ENCODE measurements at places on chromosomes 11 and 22.

DNA sequence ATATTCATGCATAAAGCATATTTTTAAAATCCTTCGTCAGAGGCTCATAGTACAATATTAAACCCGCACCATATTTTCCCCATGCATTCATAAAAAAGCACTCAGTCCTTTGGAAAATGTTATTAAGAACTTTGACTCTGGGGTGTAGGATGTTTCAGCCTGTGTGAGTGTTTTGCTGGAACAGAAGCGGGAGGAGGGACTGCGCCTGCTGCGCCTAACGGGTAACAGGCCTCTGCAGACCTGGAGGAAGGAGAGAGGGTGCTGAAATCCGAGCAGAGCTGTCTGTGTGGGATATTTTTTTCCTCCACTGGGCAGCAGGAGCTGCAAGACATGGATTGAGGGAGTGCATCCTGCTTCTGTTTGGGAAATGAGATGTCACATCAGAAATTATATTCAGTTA is 483.0 kb downstream of the BRD1 start:
- no peak for DNase-seq

DNA sequence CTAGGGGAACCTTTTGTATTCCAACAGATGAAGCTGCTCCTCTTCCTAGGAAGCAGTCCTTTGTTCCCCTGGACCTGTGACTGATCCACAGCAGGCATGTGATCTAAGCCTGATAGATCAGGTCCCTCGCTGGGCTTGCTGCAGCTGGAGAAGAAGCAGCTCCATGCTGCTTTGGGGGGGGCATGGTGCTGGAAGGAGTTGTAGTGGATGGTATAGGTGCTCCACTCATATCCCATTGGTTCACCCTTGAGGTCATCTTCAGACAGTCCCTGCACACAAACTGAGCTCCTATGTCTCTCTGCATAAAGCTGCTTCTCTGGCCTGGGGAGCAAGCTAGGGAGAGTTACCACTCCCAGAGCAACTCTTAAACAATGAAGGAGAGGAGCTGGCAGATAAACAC is 9.5 kb upstream of the RIC3 start:
- DNase-seq: no peak

GRCh38 chr22:23874871-23875270 is 17.2 kb downstream of the SLC2A11 start:
- DNase-seq: peak; percentile 22

DNA sequence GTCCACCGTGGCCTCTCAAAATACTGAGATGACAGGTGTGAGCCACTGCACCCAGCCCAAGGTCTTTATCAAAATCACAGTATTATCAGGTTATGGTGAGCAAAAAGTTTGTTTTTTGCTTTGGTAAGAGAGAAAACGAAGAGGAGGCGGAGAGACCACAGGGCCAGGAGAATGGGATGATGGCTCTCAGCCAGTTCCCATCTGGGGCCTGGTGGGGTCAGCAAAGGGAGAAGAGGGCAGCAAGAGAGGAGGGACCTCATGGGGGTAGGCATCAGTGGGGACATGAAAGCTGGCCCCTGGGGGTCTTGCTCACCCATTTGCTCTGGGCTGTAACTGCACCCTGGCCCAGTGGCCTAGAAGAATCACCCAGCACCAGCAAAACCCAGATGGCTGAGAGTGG is 190.2 kb downstream of the SHANK2 start:
- DNase-seq: no peak

DNA sequence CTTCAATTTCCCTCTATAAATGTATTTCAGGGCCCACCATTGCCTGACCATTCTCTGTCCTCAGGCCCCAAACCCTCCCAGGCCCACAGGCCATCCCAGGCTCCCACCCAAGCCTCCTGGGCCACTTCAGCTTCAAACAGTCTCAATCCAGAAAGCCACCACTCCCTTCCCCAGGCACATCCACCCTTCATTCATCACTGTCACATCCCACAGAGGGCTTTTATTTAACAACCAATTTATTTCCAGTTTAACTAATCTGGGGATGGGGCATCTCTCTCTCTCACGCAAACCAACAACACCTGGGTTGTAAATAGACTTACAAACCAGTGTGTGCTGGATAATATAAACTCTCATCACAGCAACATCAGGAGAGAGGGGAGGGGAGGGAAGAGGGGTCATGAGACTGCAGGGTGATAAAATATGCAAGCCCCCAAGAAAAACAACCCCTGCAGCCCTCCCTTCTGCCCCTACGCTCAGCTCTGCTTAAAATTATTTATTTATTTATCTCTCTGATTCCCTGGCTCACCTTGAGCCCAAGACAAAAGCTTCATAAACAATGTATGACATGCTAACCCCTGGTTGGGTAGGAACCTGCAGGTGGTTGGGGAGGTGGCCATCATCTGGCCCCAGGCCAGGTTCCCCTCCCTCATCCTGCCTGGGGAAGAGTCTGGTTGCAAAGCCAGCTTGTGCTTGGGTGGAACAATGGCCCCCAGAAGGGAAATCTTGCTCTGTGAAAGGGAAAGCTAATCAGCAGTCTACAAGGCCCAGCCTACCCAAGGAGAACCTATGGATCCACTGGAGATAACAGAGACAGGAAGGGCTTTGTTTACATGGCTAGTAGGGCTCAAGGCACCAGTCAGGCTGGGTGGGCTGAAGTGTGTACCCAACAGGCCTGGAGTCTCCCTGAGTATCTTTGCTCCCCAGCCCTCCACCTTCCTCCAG is 359.2 kb downstream of the BUD13 start:
- DNase-seq: no peak

DNA sequence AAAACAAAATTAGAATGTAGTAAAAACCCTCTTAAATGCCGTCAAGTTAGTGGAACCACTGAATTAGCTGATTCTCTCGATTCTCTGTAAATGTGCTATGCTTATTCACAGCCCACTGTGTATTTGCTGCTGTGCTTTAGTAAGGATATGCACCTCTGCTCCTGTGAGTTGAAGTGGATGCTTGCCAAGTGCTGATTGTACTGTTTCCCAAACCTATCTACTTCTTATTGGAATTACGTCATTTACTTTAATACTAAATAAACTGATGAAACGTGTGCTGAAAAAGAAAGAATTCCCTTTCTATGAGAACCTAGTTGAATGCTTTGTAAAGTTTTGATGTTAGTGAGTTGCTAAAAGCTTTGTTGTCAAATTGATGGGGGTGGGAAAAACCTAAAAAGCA is 158.4 kb downstream of the LRRC4C start:
- DNase-seq: peak; percentile 55

DNA sequence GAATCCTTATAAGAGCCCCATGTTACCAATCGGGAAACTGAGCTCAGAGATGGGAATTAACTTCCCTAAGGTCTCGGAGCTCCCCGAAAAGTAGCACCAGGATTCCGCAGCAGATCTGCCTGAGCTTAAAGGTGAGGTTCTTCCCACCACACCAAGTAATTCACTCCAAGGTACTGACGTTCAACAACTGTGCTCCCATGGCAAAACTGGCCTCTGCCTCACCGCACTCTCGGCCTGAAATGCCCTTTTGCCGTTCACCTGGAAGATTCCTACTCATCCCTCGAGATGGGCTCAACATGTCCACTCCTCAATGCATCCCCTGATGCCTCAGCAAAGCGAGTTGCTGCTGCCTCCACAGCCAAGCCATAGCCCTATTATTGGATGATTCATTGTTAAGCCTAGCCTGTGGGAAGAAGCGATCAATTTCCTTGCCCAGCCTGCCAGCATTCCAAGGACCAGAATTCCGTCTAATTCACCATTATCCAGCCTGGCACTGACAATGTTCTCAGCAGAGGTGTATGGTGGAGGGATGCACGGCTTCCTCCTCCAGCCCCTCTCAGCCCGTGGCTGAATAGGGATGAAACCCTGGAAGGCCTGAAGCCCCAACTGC is 4.2 kb downstream of the PLAAT3 start:
- DNase-seq: no peak

DNA sequence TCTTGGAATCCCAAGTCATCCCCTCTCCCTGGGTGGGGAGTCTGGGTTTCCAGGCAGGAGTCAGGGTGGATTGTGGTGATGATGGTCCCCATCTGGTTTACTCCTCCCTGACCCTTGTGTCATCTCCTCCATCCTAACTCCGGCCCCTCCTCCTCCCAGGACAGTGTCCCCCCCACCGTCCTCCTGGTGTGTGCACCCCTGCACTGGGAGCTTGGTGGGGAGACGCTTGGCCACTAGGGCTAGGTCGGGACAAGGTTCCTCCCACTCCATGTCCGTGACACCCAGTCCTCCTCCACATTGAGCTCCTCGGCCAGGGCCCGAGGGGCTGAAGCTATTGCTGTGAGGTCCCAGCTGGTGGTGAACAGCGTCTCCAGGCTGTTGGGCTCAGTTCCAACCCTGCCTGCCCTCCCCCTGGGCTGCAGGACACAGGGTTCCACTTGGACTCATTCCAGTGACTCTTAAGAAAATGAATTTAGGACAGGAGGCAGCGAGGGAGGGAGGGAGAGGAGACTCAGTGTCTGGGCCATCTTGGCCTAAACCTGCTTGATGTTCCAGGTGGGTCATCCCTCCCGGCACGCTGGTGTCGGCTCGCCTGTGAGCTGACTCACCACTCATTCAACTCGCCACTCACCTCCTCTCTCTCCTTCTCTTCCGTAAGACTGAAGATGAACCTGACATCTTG is 433.2 kb downstream of the TBC1D22A start:
- no peak for DNase-seq

GRCh38 chr11:67418476-67419281 is 3.2 kb downstream of the CARNS1 start:
- DNase-seq: no peak

DNA sequence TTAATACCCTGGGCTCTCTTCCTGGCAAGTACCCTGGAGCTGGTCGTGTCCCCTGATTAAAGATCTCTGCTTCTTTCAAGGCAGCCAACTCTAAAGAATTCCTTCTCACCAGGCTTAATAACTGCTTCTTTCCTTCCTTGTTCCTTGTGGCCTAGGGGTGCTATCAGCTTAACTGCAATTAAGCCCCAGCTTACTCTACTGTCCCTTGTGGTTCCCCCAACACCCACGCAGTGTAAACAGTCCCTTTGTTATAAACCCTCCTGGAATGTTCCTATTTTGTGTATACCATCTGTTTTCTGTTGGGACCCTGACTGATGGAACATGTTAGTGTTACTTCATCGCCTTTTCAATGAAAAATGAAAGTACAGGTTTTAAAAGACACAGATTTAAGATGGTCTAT is 126.4 kb upstream of the KIRREL3 start:
- no peak for DNase-seq

DNA sequence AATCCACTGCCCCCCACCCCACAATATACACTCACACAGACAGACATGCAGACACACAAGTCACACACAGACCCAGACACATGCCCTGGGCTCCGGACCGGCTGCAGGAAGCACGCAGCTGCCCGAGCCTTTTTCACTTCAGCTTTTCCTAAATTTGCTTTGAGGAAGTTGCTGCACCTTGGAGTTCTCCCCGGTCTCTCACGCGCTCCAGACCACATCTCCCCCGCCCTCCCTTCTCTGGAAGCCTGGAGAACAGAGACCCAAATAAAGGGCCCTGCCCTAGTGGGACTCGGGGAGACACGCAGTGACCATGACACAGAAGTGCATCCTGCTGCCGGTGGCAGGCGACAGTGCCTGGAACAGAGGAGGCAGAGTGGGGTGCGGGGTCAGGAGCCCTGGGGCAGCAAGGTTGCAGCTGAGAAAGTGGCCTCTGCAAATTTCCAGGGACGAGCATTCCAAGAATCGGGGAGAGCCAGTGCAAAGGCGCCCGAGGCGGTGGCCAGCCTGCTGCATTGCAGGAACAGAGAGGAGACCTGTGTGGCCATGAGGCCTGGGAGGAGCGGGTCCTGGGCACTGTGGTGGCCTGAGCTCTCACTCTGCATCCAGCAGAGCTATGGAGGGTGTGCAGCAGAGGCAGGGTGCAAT is 19.1 kb downstream of the RPL3 start:
- no peak for DNase-seq

GRCh38 chr11:128580612-128581011 is 6.7 kb downstream of the ETS1 start:
- no peak for DNase-seq

GRCh38 chr11:66725647-66726046 is 3.4 kb downstream of the SPTBN2 start:
- DNase-seq: peak; percentile 71

DNA sequence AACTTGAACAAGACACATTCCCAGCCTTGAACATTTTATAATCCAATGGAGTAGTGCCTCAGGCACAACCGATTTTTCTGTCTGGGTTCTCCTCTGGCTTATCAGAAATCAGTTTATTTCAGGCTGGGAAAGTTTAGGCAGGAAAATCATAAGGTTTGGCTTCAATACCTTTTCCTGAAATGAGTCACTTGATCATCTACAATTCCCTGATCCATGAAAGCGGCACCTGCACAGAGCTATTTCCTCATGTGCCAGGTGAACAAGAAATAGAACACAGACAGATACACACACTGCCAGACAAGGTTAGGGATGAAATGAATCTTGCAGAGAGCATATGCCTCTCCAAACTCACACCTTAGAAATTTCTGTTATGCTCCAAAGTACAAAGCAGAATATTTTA is 106.7 kb upstream of the OR9G4 start:
- DNase-seq: no peak

- peak; percentile 85 for DNase-seq
These were observed 66.4 kb downstream of the UBASH3B start for GRCh38 chr11:122721964-122722266.

GRCh38 chr11:61134801-61135257 is 26.4 kb downstream of the VPS37C start:
- no peak for DNase-seq

GRCh38 chr22:50302041-50302541 is 5.4 kb downstream of the PLXNB2 start:
- DNase-seq: no peak

GRCh38 chr11:24531528-24531927 is 34.7 kb downstream of the LUZP2 start:
- peak; percentile 56 for DNase-seq

GRCh38 chr11:129590030-129590752 is 214.5 kb downstream of the BARX2 start:
- no peak for DNase-seq

DNA sequence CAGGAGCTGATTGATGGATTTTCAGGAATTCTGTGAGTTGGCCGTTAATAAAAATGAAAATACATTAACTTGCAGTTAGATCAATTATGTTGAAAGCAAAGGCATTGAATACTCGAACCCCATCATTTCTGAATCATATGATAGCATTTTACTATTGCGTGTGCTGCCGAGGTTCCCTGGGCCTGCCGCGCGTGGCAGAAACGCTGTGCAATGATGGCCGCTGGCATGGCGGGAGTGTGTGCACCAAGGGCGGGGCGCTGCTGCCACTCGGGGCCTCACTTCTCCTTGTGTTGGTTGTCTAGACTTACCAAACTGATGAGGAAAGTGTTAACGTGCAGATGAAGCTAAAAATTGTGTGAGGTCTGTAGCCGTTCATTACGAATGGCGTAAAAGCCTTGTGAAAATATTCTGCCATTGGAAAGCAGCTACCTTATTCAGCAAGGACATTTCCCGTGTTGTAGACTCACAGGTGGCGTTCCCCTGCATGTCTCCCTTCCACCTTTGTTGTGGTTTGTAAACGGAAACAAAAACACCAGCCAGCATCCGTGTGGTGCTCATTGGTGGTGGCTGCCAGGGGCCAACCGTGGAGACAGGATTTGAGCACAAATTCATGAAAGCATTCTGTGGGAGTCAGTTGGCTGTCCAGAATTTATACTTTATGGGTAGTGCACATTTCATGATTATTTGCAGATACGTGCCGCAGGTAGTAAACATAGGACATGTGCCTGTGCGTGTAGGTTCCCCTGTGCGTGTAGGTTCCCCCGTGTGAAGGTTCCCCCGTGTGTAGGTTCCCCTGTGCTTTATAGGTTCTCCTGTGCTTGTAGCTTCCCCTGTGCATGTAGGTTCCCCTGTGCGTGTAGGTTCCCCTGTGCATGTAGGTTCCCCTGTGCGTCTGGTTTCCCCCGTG is 5.9 kb upstream of the GRAMD4 start:
- no peak for DNase-seq
